ENCODE measurements at places on chromosomes 16 and 17.
A peak's percentile ranks its signal among the peaks of the same experiment; 100 is the strongest.

DNA sequence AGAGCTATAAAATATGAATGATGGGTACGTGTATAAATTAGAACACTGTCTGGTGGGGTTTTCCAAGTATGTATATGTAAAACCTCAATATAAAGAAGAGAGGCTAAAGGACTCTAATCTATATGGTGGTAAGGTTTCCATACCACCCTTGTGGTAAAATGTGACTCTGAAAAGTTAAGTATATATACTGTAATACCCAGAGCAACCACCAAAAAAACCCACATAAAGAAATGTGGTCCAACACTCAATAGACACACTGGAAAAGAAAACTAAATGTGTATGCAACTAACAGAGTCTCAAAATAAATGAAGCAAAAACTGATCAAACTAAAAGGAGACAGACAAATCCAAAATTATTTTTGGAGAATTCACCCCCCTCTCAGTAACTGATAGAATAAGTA lies 72.2 kb downstream of the XPO6 start:
- DNase-seq, result no peak

DNA sequence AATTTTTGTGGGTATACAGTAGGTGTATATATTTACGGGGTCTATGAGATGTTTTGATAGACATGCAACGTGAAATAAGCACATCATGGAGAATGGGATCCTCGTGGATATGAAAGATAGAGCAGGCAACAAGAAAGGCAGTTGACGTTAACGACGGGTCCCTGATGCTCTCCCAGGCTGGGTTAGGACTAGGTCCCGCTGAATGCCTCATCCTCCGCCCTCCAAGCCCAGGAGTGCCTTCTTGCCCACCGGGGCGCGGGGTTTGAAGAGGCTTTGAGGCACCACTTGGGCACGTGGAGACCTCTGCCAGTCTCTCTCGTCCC lies 9.5 kb upstream of the ZFP90 start:
- no peak for DNase-seq

DNA sequence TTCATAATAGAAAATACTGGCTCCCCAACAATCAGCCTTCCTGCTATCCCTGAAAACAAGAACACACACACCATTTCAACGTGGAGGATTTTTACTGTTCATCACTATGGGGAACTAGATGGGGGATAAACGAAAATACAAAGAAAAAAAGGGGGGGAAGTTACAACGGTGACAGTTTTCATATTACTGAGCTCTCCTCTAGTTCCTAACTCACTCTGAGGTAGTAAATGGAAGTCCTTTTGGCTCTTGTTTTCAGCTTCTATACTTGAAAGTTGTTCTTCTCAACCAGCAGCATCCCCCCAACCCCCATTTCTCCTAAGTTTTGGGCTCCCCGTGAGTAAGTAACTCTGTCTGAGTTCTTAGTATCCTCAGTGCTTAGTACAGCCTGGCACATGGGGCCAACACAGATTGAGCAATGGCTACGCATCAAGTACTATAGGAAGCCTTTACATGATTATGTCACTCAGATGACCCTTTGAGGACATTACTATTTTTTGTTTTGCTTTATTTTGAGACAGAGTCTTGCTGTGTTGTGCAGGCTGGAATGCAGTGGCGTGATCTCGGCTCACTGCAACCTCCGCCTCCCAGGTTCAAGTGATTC lies 4.2 kb upstream of the CORO7 start:
- no peak for DNase-seq

DNA sequence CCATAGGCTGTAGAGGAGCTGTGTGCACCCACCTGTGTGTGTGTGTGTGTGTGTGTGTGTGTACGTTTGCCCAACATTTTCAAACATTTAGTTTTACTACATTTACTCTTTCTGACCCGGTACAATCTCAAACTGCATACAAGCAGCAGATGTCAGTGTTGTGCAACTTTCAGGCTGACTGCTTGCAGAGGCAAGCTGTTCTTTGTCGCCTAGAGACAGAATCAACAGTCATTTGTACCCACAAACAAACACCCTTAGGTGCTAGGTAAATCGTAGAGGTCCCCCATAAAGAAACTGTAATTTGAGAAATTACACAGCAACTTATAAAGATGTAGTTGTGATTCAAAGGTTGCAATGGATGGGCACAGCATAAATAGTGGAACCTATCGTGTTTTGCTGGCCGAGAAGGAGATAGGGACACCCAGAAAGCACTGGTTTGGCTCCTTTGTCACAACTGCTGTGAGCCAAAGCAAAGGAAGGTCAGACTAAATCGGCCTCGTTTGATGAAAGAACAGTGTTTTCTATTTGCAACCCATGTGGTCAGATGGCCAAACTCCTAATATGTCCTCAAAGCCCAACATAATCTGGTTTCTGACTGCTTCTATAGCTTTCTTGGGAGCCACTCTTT lies 478.4 kb downstream of the TOX3 start:
- no peak for DNase-seq

DNA sequence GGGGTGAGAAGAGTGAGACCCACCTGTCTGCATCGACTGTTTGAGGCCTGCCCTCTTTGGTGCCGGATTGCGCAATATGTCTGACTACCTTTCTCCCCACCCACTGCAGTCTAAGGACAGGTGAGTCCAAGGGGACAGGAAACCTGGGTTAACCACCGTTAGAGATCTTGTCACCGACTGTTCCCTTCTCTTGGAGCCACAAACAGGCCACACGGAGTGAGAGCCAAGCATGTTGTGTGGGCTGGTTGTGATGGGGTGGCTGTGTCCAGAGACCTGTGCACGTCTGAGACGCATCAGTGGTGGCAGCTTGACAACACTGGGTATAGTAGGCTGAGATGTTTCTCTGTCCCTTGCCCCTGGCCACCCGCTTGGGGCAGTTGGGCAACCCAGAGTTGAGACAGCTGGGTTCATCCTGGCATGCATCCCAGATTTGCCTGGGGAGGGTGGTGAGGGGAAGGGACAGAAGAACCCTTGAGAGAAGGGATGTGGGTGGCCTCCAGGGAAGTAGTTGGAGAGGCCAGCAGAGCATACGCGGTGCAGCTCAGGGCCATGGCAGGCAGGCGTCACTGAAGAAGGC lies 21.4 kb downstream of the MPRIP start:
- DNase-seq, result peak; percentile 18

DNA sequence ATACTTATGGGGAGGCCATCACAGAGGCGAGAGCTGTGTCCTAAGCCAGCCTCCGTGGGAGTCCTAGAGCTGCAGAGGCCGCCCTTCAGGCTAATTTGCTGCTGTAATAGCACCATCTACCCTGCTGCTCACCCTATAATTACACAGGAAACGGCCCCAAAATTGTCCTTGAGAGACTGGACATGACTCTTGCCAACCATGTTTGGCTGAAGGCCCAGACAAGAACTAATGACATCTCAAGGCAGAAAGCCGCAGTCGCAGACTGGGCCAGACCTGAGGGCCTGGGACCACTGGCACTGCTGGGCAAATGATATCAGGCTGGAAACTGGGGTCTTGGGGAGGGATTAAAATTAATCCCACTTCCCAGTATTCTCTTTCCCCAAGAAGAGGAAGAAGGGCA lies 24.1 kb downstream of the PSMD7 start:
- DNase-seq, result no peak

- DNase-seq, result no peak
Measured at GRCh38 chr17:78230252-78230962, 1.0 kb upstream of the TMEM235 start.

GRCh38 chr16:77760800-77761199 lies 27.6 kb upstream of the VAT1L start:
- DNase-seq, result no peak

- no peak for DNase-seq
Measured at GRCh38 chr16:10556236-10556635, 24.2 kb downstream of the EMP2 start.

- no peak for DNase-seq
Measured at GRCh38 chr16:84322749-84323148, 28.1 kb downstream of the WFDC1 start.
